ENCODE measurements at places on chromosomes 3 and 15.

- DNase-seq = no peak
Measured at GRCh38 chr3:174767853-174768382, 91.2 kb upstream of the NAALADL2 start.

DNA sequence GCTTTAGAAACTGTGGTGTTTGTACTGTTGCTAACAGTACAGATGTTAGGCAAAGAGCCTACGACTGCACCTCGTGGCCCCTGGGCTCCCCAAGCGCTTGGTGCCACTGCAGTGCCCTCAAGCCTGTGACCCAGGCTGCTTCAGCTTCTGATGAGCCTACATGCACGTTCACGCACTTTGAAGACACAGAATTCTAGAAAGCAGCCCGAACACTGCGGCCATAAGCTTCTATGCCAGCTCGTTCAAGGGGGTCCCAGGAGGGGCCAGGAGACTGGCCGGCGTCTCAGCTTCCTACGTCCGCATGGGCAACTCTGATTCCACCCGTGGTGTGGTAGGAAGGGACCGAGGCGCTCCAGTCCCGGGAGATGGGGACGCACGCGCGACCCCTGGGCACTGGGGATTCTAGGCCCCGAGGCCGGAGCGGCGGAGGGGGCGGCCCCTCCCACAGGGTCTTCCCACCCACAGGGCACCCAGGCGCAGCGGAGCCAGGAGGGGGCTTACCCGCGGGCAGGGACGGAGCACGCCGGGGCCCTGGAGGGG lies 653 bp downstream of the MYO5C start:
- no peak for DNase-seq

GRCh38 chr3:89108291-89108550 lies 800 bp downstream of the EPHA3 start:
- DNase-seq = no peak

DNA sequence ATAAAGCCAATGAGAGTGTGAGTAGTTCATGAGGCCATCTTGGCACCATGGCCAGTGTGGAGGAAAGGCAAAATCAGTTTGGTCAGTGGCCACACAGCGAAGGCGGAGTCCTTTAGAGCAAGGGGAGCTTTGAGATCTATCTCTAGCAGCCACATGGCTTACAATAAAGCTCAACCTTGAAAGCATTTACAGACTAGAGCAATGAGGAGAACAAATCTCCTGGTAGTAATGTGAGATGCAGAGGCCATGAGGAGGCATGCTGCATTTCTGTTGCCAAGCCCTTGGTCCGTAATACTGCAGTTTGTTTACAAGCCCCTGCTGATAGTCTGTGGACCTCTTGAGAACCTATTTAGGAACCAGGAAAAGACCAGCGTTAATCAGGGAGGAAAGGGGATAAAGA lies 381.5 kb upstream of the C2CD4B start:
- no peak for DNase-seq

GRCh38 chr3:32951410-32951811 lies at the start of gene CCR4:
TSS of gene CCR4 (plus strand) at chr3:32951644. CDS start at chr3:32953423, 1,779 bp downstream.
- DNase-seq = peak; percentile 46

DNA sequence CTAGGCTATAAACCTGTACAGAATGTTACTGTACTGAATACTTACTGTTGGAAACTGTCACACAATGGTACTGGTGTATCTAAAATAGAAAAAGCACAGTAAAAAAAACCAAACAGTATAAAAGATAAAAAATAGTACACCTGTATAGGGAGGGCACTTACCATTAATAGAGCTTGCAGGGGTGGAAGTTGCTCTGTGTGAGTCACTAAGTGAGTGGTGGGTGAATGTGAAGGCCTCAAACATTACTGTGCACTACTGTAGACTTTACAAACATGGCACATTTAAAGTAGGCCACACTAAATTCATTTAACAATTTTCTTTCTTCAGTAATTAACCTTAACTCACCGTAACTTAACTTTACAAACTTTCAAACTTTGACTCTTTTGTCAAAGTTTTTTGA lies 22.0 kb downstream of the B3GALNT1 start:
- no peak for DNase-seq

GRCh38 chr3:155026999-155027591 lies 53.0 kb upstream of the MME start:
- DNase-seq = no peak

GRCh38 chr3:131371688-131372066 lies 9.9 kb upstream of the NUDT16 start:
- no peak for DNase-seq

GRCh38 chr3:127137113-127137512 lies 55.8 kb upstream of the PRR23E start:
- DNase-seq = no peak

DNA sequence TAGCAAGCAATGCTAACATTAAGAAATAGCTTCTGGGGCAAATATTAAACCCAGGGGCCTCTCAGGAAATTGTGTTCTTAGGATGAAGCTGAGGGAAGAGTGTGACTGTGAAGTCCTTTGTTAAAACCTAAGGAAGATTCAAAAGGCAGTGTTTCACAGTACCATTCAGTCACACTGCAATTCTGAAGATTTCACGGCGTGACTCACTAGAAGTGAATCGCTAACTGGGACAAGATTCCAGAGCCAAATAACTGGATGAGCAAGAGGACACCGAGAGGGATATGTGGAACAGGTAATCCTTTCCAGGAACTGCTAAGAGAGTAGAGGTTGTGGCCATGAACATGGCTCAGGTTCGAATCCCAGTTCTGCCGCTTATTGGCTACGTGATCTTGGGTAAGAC lies 61.8 kb upstream of the SMAD3 start:
- no peak for DNase-seq

DNA sequence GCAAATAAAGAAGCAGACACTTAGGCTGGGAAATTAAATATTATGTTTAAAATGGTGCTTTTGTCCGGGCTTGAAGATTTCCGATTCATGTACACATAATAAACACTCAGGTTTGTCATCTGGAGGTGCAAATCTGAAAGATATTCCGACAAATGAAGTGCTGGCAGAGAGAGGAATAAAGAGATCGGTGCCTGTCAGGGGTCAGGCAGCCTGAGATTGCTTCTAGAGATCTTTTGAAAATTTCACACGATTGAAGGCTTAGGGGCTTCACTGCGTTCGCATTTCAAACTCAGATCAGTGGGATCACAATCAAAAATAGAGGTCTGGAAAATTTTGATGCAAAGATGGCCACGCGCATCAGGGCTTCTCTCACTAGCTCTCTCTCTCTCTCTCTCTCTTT lies 33.2 kb downstream of the NR2F2 start:
- no peak for DNase-seq

- no peak for DNase-seq
Measured at GRCh38 chr3:128236657-128237056, 83.4 kb downstream of the EEFSEC start.

DNA sequence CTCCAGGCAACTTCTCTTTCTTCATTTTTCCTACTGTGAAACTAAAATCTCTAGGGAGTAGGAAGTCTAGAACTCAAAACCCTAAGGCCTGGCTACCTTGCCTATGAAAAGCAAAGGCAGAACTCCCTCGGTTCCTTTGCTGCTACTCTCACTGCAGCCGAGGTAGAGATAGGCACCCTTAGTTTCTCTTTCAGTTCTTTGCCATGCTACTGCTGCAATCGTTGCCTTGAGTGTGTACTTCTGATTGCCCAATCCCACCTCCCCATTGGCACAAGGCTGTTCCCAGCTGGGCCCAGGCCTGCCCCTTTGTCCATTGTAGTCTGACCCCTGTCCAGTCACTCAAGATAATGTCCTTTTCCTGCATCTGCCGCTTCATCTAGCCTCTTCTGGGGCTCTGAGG lies 92.3 kb upstream of the MRPS22 start:
- no peak for DNase-seq

DNA sequence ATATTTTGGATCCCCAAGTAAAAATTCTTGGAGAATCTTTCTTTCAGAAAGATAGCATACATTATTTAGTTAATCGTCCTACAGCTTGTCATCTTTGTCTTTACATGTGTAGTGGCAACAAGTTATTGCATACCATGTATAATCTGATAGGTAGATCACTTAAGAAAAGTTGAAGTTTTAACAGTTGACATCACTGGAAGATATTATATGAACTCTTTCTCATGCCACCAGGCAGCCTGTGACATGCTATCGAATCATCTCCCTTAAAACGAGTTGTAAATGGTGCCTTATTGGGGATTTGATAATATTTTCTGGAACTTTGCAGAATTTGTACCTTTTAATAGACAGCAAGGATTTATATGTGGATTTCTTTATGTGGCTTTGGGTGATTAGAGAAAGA lies 8.7 kb downstream of the U2SURP start:
- no peak for DNase-seq

GRCh38 chr3:46107682-46108081 lies 80.4 kb upstream of the XCR1 start:
- DNase-seq = no peak
